Left kidney (tissue), 8 donors: ENCODE measurements at places on chromosomes 11 and 22.

DNA sequence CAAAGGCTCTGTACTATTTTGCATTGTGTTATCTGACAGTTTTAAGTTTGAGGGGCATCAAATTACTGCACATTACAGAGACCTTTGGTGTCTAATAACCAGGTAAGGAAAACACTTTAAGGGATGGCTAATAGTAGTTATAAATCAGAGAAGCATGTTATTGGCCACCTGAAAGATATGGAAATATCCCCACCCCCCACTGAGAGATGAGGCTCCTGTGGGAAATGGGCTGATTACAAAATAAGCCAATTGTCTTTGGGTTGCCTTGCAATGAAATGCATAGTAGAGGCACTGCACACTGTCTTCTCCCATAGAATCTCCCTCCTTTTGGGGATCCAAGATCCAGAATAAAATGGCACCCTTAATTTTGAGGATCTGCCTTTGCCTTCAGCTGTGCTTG lies 91.0 kb downstream of the IGLL5 start:
- no peak for DNase-seq

- no peak for DNase-seq
These were observed 29.7 kb downstream of the SPATA19 start for GRCh38 chr11:133815636-133816035.

DNA sequence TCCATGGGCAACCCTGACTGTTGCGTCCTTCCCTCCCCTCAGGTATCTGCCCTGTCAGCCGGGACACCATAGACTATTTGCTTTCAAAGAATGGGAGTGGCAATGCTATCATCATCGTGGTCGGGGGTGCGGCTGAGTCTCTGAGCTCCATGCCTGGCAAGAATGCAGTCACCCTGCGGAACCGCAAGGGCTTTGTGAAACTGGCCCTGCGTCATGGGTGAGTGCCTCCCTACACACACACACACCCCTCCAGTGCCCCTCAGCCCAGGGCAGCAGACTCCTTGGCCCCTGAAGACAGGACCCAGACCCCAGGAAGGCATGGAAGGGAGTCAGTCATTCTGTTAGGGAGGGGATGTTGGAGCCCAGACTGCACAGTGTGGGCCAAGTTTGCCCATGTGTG lies 17.9 kb upstream of the UVRAG start:
- DNase-seq = no peak

GRCh38 chr11:86608251-86608799 lies 64.1 kb downstream of the ME3 start:
- DNase-seq = peak; percentile 68

GRCh38 chr11:33280411-33280810 lies 23.2 kb downstream of the HIPK3 start:
- no peak for DNase-seq

DNA sequence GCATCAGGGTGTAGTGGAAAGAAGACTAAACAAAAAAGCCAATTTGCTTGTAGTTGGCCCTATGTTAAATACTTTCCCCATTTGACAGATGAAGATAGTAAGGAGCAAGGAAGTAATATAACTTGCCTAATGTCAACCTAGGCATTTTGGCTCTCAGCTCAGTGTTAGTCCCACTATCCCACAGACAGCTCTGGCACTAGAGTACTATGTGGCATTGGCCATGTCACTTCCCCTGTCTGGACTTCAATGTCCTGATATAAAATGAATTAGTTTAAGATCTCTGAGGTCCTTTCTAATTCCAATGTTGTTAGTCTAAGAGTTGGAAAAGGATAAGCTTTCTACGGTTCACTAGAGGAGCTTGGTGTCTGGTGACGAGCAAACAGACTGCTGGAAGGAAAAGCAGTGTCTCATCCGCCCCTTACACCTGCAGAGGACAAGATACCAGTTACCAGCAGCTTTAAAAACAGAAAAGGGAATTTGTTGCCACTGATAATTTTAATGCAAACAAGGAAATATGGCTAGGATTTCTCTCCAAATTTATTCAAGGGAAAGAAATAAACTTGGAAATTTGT lies 92.5 kb downstream of the RELT start:
- DNase-seq = no peak

GRCh38 chr11:27909386-27909785 lies 198.6 kb downstream of the KIF18A start:
- DNase-seq = no peak

GRCh38 chr11:46322759-46323158 lies 24.5 kb upstream of the DGKZ start:
- DNase-seq = no peak

DNA sequence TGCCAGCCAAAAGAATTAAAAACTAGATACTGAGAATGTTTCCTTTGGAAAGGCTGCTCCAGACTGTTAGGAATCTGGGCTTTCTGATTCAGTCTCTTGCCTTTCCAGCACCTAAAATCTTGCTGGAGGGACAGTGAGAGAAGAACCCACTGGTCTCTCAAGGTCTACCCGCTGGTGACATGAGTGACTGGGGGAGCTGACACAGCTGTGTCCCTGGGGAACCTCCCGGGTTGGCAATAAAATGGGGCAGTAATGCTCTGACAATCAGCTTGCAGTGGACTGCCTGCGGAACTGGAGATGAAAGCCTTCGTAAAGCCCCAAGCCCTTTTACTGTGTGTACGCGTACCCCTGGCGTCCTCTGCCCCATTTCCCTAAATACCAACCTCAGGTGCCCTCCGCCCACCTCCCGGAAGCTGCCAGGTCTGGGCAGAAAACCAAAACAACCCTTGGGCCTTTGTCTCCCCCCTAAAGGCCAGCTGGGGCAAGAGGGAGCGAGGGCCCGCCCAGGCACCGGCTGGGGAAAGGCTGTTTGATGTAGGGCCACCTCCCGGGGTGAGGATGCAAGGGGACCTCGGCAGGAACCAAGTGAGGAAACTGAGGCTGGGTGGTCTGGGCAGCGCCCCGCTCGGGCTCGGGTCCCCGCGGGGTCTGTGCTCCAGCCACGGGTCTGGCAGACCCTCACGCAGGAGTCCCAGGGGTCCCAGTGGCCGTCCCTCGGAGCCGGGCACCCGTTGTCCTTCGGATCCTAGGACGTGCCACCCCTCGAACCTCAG lies 741 bp downstream of the CARS1 start:
- DNase-seq = no peak

- DNase-seq = no peak
These were observed 971.9 kb downstream of the BRD1 start for GRCh38 chr22:48855593-48856307.

DNA sequence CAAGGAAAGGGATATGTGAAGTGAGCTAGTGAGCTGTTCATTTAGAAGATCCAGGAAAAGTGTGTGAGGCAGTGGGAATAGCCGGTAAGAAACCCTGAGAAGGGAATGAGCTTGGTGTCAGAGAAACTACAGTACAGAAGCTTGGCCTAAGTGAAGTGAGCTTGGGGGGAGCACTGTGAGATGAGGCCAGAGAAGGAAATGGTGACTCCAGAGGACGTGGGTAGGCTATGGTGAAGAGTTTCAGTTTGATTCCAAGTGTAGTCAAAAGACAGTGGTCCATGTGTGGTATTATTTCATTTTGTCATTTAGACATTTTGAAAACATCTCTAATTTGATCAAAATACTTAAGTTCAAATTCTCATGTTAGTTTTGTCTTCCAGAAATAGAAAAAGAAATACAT lies 77.2 kb downstream of the GRK3 start:
- DNase-seq = no peak

DNA sequence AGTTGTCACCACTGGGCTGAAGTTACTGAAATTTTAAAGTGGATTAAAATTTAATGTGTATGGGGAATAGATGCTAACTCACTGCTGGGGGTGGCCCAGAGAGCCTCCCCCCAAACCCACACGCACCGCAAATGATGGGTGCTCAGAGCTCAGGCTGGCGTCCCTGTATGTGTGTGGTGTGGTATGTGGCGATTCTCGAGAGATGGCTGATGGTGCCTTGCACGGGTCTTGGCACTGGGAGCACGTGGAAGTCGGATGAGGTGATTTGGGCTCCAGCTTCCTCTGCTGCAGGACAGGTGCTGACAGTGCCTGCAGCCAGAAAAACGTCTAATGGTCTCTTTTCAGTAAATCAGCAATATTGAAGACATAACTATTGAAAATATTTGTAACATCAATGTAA lies 1473.3 kb downstream of the TBC1D22A start:
- no peak for DNase-seq

DNA sequence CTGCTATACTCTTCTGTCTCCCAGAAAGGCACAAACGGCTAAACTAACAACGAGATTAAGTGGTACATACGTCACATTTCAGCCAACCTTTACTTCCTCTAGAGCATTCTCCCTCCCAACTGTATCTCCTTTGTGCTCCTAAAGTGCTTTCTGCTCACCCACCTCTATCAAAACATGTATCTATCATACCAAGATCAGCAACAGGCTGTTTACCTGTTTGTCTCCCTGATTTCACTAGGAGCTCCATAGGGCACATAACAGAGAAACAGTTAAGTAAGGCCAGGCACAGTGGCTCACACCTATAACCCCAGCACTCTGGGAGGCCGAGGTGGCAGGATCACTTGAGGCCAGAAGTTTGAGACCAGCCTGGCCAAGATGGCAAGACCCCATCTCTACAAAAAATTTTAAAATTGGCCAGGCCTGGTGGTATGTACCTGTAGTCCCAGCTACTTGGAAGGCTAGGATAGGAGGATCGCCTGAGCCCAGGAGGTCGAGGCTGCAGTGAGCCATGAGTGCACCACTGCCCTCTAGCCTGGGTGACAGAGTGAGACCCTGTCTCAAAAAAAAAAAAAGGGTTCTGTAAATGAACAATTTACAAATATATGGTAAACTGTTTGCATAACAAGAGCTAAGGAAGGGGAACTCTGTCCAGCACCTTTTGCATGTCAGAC lies 2.8 kb downstream of the NDUFC2 start:
- no peak for DNase-seq

DNA sequence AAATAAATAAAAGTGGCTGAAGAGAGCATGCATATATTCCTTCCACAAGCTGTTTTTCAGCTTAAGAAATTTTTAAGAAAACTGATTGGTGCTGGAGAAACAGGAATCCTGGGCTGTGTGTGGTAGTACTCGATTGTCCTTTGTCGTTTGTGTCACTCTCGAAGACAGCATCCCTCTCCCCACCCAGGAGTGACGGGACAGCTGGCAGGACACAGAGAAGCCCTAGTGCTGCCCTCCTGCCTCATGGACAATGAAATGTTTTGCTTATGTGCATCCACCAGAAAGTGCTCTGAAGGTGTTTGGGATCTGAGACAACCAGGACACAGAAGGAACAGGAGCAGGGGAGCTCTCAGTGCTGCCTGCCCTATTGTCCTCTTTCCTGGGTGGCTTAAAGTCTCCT lies 12.8 kb downstream of the PLAAT4 start:
- DNase-seq = no peak

- no peak for DNase-seq
These were observed 65.8 kb upstream of the MS4A8 start for GRCh38 chr11:60633645-60634044.

- DNase-seq = no peak
These were observed 4.4 kb downstream of the BACE1-AS start for GRCh38 chr11:117295438-117296137.

DNA sequence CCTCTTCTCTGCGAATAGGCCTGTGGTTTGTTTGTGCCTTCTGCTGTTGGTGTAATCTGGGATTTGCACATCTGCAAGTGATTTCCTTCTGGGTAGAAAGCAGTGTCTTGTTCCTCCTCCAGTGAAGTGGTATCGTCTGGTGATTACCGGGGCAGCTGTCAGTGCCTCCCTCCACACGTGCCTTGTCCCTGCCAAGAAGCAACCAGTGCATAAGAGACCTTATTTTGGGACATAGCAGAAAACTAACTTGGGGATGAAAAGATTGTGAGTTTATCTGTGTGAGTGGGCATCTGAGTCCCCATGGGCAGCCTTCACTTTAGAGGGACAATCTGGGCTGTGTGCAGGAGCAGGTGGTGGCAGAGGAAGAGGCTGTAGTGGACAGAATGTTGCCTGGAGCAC lies 71.5 kb upstream of the SORL1-AS1 start:
- no peak for DNase-seq

DNA sequence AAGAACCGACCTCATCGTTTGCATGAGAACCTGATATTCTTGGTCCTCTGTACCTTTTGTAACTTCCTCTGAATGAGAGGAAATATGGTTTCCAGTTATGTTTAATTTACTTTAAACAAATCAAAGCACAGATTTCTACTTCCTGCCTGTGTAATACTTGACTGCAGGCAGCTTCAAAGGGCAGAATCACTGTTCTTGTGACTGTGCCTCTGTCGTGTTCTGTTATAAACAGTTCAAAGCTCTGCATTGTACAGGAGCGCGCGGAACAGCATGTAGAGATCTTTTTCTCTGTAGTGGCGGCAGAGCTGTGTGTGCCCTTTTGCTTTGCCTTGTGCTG lies 73.2 kb upstream of the CLDN5 start:
- DNase-seq = no peak

- no peak for DNase-seq
These were observed 125.6 kb upstream of the SORL1-AS1 start for GRCh38 chr11:121578251-121578976.

DNA sequence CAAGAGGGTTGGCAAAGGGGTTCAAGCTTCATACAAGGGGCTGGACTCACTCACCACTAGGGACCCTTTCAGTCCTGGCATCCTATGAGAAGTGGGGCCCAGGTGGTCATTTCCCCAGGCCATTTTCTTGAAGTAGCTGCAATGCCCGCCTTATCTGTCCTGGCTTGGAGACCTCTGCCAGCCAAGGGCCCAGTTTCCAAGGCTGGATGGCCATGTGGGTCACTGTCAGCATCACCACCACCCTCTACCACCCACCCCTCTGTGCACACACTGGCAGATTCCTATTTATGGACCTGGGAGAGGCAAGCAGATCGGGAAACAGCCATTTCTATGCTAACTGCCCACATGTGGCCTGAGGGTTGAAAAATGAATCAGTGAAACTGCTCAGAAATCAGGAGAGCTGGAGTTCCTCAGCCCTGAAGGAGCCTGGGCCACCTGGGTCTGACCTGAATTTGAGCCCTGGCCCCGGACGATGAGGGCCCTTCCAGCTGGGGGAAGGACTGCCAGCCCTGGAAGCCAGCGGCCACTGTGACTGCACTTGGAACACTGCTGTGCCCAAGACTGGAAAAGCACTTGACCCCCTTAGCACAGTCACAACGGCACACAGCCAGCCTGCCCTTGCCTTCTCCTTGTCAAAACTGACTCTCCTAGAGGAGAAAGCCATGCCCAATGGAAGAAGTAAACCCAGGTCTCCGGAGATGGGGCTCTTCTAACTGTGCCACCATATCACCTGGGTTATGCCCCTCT lies 442.2 kb downstream of the BUD13 start:
- DNase-seq = no peak

DNA sequence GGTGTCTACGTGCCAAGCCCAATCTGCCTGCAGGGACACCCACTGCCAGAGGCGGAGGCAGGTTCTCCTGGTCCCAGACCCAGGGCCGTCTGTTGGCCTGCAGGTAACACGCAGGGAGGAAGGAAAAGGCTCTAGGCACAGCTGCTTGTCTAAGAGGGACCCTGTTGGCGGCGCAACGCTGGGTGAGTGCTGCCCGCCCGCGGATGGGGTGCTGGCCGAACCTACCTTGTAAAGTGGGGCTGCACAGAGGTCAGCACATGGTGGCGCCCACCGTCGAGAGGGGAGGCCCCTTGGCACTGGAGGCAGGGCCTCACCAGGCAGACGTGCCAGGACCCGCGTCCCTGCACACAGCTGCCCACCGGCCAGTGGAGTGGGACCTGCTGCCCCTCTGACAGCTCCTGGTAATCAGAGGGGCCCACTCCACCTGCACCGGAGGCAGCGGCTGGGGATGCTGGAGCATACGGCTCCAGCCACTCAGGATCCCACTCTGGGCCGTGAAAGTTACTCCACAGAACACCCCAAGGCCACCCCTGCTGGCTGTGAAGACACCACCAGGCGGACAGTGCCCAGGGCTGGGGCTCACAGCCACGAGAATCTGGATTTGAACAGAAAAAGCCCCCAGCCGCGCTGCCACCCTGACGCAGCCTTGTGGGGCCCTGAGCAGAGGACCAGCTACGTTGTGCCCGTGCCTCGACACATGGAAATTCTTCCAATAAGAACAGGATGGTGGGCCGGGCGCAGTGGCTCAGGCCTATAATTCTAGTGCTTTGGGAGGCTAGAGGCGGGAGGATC lies 24.0 kb downstream of the TBX1 start:
- DNase-seq = no peak
